ENCODE measurements at places on chromosomes 11 and 22. TPM values are rescaled to one million over a fixed set of nuclear protein-coding genes. Genes with fewer than 3 reads are reported as not detected.

Gene TESMIN
- 5.7 TPM for total RNA-seq

Gene LARGE1
- total RNA-seq: 1.1 TPM

Gene MOV10L1
- not detected for total RNA-seq

Gene MUC5B
- not detected for total RNA-seq

Gene CPT1B
- total RNA-seq: 68.0 TPM

Gene SYT12
- not detected for total RNA-seq

Gene UBE4A
- total RNA-seq: 52.2 TPM

Gene CRYBA4
- not detected for total RNA-seq

Gene CTTN
- 0.58 TPM for total RNA-seq

All from CD4-positive, alpha-beta memory T cell (primary cell).